ENCODE measurements at places on chromosomes 16 and 17.
A peak's percentile ranks its signal among the peaks of the same experiment; 100 is the strongest.

DNA sequence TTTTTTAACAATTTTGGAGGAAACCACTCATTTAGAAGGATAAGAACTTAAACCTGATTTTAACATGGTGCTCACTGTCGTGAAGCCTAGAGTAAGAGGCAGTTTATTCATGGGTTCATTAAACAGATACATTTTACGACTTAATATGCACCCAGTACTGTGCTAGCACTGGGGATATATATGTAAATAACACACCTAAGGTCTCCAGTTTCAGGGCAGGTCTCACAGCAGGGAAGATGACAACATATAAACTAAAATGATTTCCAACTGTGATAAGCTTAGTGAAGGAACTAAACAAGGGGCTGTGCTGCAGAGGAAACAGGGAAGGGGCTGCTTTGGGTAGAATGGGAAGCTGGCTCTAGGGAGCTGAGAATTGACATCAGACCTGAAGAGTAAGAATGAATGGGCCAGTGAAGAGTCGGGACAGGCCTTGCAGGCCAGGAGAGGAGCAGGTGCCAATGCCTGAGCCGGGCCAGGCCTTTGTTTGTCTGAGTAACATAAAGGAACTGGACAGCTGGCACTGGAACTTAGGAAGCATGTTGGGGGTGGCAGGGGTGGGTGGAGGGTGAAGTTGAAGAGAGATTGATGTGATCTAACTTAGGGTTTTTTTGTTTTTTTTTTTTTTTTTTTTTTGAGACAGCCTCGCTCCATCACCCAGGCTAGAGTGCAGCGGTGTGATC lies 12.1 kb downstream of the NT5M start:
- no peak for DNase-seq

DNA sequence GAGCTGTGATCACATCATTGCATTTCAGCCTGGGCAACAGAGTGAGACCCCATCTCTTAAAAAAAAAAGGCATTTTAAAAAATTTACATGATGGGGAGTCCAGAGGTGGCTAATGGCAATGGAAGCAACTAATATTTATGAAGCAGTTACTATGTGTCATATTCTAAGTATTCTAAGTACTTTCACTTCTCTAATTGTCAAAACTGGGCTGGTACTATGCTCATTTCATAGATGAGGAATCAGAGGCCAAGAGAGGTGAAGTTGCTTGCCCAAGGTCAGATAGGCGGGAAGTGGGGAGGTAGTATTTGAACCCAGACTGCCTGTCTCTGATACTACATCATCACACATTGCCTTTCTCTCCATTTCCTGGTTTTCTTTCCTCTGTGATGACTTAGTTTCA lies 50.7 kb downstream of the SLC5A11 start:
- no peak for DNase-seq

GRCh38 chr17:6269478-6269877 lies 165.4 kb downstream of the AIPL1 start:
- no peak for DNase-seq

DNA sequence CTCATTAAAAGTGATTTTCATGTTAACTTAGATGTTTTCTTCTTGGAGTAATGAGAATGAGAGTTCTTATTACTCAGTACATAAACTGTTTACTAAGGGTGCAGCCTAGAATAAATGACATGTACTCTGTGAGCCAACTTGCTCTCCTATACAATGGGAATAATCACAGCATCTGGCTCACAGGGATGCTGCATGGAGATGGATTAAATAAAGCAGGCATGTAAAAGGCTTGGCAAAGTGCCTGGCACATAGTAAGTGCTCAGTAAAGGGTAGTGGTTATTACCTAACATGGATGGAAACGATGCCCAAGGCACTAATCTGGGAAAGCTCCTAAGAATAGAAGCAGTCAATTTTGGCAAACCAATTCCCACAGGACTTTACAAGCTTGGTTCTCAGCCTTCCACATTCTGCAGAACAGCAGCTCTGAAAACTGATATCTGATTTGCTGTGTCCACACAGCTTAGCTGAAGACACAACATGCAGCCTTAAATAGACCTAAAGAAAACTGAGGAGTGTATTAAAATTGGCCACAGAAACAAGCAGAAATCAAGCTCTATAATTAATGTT lies 176.1 kb downstream of the ABCC12 start:
- no peak for DNase-seq

GRCh38 chr17:45825792-45826191 lies 18.9 kb upstream of the SPPL2C start:
- DNase-seq: peak; percentile 53

GRCh38 chr16:22971346-22971924 lies 157.5 kb downstream of the HS3ST2 start:
- no peak for DNase-seq

DNA sequence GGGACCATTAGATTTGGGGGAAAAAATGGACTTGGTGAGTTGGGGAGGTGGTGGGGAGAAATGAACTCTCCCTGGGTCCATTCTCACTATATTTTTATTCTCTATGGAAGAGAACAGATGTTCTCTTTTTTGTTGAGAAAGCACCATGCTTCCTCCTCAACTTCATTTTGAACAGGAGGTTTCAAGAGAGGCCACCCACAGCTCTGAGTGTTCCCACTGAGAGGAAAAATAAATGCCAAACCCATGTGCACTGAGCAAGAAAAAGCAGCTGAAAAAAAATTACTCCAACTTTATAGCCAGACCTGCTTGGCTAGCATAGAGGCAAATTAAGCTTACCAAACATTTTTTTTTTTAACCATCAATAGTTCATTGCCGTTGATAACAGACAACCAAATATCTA lies 883.6 kb downstream of the KCNJ2 start:
- DNase-seq: no peak

DNA sequence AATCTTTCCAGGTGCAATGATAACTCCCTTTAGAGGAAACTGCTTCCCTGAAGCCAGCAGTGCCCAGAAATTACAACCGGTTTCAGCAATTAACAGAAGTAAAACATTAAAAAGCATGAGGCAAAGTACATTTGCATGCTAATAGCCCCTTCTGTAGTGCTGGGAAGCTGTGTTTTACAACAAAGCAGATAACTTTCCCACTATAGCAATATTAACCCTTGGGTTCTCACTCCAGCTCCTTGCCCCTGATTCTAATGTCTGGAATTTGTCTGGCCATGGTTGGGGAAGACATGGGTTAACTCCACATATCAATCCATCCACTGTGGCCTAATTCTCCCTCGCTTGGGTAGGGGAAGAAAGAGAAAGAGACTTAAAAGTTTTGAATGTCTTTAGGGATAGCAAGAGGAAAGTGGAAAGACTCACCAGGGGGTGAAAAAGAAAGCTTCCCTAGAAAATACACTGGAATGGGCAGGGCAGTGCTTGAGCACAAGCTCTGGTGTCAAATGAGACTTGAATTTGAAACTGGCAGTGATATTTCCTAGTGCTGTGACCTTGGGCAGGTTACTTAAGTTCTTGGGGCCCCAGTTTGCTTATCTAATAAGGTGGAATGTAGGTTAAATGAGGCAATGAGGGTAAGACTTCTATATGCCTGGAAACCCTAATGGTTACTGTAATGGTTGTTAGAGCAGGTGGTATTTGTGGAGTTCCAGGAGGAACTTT lies 102.0 kb downstream of the SOX9 start:
- no peak for DNase-seq

DNA sequence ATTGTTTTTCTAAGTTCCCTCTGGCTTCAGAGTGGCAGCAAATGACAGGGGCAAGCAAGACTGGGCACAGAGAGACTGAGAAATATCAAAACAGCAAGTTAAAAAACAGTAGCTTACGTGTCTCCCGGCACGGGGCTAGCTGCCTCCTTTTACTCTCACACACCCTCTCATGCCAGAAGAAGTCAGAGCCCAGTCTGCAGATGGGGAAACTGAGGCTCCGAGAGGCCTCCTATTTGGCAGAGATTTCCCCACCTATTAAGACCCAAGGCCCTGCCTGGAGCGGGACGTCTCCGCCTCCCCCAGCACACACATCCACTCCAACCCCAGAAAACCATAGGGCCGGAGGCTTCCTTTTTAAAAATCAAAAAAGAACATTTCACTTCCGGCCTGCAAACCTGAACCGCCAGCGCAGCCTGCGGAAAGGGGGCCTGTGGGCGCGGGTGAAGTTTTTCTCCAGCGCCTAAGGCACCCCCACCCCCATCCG lies 832 bp downstream of the CARHSP1 start:
- peak; percentile 39 for DNase-seq

- DNase-seq: no peak
Measured at GRCh38 chr16:8572063-8572918, 18.0 kb downstream of the TMEM114 start.

DNA sequence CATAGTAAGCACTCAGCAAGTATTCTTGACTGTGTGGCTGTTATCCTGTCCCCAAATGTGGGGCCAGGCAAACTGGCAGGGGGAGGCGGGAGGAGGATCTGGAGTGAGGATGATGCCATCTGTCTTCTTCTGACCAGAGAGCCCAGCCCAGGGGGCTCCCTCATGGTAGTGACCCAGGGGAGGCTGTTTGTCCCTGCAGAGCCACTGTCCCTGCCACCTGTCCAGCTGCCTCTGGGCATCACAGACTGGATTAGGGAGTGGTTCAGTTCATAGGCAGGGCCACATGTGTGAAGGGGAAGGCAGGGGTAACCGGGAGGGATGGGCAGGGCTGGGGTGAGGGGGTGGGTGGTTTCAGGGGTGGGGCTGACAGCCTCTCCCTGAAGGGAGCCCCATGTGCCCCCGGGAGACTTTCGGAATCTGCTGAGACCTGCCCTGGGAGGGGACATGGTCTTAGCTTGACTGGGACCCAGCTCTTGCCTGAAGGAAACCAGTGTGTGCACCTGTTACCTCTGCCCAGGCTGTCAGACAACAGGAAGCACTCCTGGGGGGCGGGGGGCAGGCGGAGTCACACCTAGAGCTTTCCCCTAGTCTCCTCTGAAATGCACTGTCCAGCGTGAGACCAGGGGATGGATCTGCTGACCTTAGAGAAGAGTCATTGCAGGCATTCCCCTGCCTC lies 15.2 kb downstream of the ARHGAP23 start:
- DNase-seq: no peak

GRCh38 chr16:57262841-57263540 lies 17.9 kb downstream of the ARL2BP start:
- peak; percentile 80 for DNase-seq

DNA sequence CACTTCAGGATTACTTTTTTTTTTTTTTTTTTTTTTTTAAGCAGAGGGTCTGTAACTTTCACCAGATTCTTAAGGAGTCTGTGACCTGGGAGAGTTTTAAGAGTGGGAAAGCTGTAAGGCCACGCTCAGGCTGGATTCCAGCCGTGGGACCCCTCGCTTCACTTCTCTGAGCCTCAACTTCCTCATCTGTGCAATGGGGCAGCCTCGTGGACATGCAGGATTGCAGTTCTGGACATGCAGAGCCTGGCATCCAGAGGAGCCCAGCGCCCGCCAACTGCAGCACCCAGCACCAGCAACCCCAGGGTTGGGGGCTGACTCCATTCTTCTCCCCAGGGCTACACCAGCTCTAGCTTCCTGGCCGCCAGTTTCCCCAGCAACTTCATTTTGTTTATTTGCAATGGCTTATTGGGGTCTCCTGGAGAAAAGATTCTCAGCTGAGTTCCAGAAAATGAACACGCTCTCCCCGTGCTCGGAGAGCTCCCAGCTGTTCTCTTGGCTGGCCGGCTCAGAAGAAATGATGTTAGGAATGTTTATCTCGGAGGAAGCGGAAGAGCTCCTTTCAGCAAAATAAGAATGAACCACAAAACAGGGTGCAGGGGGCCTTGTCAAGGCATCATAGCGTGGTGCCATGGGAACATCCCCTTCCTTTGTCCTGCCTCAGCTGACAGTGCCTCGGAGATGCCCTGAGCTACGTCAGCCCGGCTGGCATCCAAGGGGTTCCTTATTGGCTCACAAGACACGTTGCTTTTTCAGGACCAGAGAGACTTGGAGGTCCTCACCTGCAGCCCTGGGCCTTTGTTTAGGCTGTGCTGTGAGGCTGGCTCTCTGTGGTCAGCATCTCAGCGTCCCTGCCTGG lies 22.9 kb upstream of the ZCCHC14 start:
- DNase-seq: no peak

DNA sequence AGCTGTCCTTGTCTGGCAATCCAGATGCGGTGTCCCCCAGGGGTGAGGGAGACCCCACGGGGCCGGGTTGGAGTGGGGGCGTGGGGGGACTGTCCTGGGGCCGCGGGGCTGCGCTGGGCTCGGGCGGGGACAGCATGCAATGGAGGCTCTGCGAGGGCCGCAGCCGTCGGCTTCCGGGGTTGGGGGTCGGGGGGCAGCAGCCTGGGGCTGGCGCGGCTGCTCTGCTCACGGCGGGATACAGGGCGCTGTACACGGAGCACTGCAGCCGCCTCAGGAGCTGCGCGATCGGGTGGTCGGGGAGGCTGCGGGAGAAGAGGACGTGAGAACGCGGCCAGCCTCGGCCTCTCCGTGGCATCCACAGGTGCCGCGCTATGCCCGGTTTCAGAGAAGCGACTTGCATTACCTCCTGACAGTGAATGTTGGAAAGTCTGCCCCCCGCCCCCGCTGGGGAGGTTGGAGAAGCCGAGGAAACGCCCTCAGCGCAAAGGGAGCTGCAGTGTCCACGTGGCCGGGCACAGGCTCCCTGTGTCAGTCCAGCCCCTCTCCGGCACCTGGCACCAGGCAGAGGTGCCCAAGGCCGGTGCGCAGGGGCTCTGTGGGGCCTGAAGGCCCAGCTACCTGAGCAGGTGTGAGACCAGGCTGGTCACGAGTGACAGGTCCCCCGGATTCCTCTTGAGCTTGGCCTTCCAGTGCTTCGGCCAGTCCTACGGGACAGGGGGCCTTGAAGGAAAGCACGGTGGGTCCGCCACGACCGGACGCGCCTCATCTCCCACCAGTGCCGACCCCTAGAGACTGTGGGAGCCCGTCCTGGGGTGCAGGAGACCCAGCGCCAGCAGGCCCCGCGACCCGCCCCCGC lies 9.4 kb upstream of the SPATA2L start:
- DNase-seq: no peak

- DNase-seq: no peak
Measured at GRCh38 chr17:30031214-30031869, 85.3 kb upstream of the NSRP1 start.

DNA sequence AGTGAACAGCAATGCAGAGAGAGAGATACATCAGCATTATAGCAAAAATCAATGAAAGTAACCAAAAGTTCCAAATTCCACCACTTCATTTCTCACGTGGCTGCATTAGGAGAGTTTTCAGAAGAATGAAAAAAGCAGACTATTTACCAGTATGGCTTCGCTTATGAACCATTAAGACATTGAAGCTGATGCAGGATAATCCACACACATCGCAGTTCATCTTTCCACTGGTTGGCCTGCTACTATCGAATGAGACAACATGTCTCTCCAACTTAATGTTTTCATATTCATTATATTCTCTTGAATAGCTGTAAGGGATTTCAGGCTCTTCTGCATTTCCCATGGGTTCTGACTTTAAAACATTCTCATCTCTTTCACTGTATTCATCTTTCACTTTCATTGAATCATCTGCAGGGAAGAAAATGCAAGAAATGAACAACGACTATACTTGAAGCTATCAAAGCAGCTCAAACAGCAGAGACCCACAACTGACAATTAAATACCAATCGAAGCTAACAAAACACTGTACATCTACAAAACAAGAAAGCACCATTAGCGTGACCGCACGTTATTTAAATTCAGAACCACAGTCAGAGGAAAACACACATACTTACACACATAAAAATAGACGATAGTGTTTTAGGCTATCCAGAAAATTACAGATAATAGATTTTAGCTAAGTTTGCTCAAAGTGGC lies 54.9 kb downstream of the GRB7 start:
- DNase-seq: no peak
